ENCODE measurements at places on chromosomes 6 and 20. TPM values are rescaled to one million over a fixed set of nuclear protein-coding genes. Genes with fewer than 3 reads are reported as not detected.

Gene MMP24
- total RNA-seq: not detected

Gene PLEKHG1
- total RNA-seq: 35.0 TPM

Gene ZBTB46
- 4.0 TPM for total RNA-seq

Gene AP5S1
- total RNA-seq: 7.7 TPM

Gene MUCL3
- total RNA-seq: not detected

Data from suprapubic skin (tissue), 4 donors.